ENCODE measurements at places on chromosomes 11 and 22.

DNA sequence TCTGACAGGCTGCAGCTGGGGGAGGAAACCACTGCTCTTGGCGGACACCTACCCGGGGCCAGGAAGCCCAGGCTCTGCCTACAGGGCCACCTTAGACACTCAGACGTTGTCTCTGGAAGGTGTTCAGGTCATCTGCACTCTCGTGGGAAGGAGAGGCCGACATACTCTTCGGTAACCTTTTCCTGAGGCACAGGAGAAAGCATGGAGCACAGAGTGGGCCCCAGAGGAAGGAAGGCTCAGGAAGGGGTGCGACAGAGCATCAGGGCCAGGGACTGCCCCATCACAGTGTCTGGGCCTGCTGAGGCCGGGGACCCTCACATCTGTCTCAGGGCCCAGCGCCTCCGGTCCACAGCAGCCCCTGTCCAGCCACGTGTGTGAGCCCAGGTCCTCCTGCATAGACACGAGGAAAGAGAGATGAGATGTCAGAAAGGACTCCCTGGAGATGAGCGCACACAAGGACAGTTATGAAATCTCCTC lies 18.2 kb upstream of the TUB start:
- no peak for DNase-seq

DNA sequence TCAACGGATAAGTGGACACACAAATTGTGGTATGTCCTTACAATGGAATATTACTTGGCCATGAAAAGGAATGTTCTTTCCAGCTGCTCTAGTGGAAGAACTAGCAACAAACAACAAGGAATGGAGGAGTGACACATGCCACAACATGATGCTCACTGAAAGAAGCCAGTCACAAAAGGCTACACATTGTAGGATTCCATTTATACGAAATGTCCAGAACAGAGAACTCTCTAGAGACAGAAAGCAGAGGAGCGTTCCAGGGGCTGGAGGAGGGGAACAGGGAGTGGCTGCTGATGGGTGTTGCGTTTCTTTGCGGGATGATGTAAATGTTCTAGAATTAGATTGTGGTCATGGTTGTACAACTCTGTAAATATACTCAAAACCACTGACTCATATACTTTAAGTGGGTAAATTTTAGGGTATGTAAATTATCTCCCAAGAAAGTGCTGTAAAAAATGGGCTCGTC lies 32.4 kb upstream of the PDGFB start:
- DNase-seq, result no peak

DNA sequence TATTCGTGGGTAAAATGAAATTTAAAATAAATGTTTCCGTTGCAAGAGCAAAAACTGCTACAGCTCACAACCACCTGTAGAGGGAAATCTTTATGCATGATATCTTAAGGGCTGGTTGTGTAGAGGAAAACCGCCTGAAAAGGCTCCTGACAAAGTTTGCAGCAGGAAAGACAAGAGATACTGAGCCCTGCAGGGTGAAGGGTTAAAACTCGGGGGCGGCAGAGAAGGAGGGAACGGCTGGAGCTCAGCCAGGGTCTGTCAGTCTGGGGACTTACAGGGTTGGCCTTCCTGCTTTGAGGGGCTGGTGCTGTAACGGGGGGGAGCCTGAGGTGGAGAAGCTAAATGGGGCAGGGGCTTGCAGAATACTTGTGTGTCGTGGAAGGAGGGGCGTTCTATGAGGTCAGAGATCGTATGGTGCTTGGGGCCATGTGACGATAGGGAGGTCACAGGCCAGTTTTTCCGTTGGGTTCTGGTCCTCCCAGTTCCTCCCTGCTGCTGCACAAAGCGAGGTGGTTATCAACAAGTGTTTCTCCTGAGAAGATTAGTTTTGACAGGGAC lies 122.9 kb upstream of the HSD17B12 start:
- no peak for DNase-seq

- peak; percentile 33 for DNase-seq
Observed at GRCh38 chr11:7196396-7197146, 55.1 kb upstream of the SYT9 start.

- no peak for DNase-seq
Observed at GRCh38 chr22:28904211-28904896, 21.0 kb downstream of the ZNRF3 start.

- no peak for DNase-seq
Observed at GRCh38 chr11:18063125-18063524, 17.1 kb upstream of the TPH1 start.

- no peak for DNase-seq
Observed at GRCh38 chr11:17230867-17231851, 23.4 kb upstream of the PIK3C2A start.

DNA sequence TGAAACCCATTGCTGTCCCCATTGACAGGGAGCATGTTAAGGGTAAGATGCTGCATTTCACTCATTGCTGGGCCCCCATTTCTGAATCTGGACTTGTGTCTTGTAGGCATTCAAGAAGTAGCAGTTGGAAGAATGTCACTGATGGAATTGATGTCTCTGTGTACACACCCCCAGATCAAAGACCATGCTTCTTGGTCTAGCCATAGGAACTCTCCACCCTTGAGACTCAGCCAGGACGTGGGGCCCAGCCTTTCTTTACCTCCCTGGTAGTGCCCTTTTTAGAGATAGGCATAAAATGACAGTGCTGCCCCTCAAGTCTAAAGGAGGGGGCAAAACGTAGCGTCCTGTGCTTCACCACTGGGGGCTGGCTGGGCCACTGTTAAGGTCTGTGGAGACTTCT lies 135.1 kb downstream of the TEAD1 start:
- DNase-seq, result no peak

- no peak for DNase-seq
Observed at GRCh38 chr11:61460474-61460881, 30.6 kb downstream of the SDHAF2 start.

- no peak for DNase-seq
Observed at GRCh38 chr11:104763930-104764709, 134.1 kb downstream of the CASP12 start.

DNA sequence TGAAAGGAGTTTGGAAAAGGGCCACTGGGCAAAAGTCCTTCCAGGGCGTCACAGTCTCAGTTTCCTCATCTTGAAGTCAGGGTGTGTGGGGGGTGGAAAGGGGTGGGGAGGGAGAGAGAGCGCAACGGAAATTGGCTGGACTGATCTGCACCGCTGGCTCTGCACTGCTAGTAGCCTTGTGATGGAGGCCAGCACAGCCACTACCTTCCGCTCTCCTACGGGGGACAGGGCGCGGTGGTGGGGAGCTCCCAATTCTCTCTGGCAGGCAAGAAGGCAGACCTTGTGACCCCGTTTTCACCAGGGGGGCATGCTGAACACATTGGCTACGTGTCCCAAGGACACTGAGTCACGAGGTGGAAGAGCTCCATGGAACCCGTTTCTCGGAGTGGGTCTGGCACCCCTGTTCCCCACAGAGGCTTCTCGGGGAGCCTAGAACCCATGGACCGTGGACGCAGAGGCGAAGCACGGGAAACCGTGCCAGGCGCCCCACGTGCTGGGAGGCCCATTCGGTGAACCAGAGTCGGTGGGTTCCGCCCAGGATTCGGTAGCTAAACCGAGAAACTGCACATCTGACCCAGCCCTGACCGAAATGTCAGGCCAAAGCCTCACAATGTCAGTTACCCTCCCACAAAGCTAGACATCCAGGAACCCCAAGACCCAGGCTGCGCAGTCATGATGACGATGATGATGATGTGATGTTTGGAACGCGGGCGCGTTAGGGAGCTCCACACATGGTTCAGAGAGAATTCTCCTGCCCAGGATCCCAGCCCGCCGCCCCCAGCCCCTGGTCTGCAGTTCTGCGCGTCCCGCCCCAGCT lies 28.3 kb upstream of the WNT11 start:
- DNase-seq, result no peak

DNA sequence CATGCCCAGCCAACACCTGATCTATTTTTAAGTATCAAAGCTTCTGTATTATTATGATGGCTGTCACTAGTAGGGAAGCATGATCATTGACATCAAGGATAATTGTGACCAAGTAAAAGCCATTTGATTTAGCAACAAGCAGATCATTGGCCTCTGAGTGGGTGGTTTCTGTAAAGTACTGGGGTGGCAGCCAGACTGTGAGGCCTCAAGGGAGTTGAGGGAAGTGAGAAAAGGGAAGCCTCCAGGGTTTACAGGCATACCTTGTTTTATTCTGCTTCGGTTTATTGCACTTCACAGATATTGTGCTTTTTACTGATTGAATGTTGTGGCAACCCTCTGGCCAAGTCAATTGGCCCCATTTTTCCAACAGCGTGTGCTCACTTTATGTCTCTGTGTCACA lies 60.1 kb downstream of the PRR5L start:
- no peak for DNase-seq

DNA sequence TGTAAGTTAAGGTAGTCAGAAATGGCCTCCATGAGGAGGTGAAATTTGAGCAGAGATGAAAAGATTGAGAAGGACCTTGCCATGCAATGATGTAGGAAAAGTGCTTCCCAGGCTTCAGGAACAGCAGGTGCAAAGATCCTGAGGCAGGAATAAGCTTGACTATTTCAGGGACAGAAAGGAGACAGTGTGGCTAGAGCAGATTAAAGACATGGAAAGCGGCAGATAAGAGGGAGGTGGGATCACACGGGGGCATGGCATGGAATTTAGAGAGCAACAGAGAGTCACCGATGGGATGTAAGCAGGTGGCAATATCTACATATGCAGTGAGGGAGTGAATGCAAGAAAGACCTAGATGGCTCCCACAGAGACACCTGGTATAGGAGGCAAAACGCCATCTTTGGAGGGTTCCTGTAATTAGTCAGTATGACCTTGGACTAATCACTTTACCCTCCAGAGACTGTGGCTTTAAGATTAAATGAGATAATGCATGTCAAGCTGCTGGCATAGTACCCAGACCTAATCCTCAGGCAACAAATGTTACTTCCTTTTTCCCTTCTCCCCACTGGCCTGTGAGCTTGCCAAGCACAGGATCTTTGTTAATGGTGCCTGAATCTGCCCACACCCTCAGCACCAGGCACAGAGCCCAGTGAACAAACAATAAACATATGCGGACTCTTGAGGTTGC lies 24.6 kb upstream of the ACER3 start:
- DNase-seq, result no peak

DNA sequence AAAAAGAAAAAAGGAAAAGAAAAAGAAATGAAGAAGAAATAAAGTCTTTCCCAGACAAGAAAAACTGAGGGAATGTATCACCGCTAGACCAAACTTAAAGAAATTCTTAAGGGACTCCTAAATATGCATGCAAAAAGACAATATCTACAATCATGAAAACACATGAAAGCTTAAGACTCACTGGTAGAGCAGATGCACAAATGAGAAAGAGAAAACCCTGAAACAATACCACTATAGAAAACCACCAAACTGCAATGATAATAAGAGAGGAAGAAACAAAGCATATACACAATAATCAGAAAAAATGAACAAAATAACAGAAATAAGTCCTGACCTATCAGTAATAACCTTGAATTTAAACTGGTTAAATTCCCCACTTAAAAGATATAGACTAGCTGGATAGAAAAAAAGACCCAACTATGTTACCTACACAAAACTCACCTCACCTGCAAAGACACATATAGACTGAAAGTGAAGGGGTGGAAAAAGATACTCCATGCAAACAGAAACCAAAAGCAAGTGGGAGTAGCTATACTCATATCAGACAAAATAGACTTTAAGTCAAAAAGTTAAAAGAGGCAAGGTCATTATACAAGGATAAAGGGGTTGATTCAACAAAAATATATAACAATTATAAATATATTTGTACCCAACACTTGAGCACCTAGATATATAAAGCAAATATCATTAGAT lies 61.3 kb upstream of the NARS2 start:
- DNase-seq, result no peak

DNA sequence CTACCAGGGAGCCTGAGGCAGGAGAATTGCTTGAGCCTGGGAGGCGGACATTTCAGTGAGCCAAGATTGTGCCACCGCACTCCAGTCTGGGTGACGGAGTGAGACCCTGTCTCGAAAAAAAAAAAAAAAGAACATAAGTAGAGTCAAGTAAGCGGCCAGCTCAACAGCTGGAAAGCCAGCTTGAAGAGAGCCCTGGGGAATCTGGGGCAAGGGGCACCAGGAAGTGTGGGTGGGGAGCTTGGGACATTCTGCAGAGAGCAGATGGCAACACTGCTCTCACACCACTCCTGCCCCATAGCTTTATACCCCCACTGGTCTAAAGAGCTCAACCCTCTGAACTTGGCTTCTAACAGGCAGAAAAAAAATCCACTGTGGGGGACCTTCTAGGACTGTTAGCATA lies 505.6 kb downstream of the BUD13 start:
- DNase-seq, result no peak

- DNase-seq, result no peak
Observed at GRCh38 chr11:100735949-100736675, 49.0 kb downstream of the ARHGAP42 start.

GRCh38 chr11:118046964-118047700 lies 29.7 kb upstream of the TMPRSS4 start:
- DNase-seq, result no peak

- no peak for DNase-seq
Observed at GRCh38 chr11:417652-418342, 3.0 kb upstream of the SIGIRR start.

DNA sequence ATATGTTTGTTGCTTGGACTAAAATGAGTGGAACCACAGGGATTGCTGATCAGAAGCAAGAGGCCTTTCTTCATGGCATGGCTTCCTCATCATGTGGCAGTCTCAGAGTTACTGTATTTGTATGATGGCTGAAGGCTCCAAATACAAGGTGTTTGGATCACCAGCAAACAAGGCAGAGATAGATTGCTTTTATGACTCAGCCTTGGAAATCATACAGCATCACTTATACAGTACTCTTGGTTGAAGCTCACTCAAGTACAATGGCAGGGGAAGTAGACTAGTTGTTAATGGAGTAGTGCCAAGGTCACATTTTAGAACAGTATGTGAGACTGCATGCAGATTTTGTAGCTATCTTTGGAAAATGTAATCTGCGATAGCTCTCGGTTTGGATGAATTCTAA lies 16.6 kb downstream of the CAPRIN1 start:
- DNase-seq, result no peak

- no peak for DNase-seq
Observed at GRCh38 chr11:60946601-60947264, 5.2 kb downstream of the SLC15A3 start.

DNA sequence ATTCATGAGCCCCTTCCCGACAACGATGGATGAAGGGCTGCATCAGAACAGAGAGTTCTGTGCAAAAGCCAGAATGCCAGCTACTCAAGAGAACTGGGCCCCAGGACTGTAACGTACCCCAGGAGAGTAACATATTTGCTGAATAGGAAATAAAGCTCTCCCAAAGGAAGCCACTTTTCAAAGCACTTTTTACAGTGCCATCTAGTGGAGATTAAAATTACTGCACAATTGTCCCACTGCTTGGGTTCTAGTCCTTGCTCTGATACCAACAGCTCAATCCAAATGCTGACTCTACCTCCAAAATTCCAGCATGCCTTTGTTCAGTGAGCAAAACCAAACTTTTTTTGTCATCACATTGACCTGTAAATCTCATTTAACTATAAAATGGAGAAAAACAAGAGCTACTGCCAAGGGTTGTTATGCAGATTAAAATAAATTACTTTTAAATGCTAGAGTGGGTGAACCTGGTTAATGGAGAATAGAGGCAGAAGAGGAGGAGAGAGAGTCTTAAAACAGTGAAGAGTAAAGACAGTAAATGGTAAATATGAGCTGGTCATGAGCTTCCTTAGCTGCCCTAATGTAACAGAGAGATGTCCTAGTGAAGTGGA lies 87.6 kb upstream of the FSHB start:
- no peak for DNase-seq

All from NCI-H1417 treated with DMSO at 0.1 percent for 48 hours (cell line).